ENCODE measurements at places on chromosomes 1 and 21. TPM values are rescaled to one million over a fixed set of nuclear protein-coding genes. Genes with fewer than 3 reads are reported as not detected.
A peak's percentile ranks its signal among the peaks of the same experiment; 100 is the strongest.

The FAM163A gene
- total RNA-seq, result 0.65 TPM

The MATN1 gene
- not detected for total RNA-seq

The TAL1 gene
- 3.5 TPM for total RNA-seq

The SLC19A2 gene
- total RNA-seq, result 16.5 TPM

The ESRRG gene
- 46.2 TPM for total RNA-seq

The GCSAML gene
- 0.05 TPM for total RNA-seq

The REN gene
- total RNA-seq, result not detected

The HTR6 gene
- not detected for total RNA-seq

The FRRS1 gene
- 2.8 TPM for total RNA-seq

The PROK1 gene
- total RNA-seq, result not detected

DNA sequence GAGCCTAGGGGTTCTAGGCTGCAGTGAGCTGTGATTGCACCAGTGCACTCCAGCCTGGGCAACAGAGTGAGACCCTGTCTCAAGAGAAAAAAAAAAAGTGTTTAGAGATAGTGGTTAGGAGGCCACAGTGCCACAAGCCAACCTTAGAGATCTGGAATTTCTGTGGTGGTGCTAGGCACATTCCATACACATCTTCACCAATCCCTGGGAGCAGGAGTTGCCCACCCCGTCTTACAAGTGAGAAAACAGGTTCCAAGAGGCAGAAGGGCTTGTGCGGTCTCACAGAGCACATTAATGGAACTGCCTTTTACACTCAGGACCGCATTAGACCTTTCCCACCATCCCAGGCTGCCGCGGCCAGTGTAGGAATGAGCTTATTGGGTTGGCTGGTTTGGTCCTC is 93.2 kb downstream of the EPHB2 start:
- DNase-seq, result no peak

GRCh38 chr1:116832308-116832931 is 77.3 kb upstream of the PTGFRN start:
- DNase-seq, result no peak

DNA sequence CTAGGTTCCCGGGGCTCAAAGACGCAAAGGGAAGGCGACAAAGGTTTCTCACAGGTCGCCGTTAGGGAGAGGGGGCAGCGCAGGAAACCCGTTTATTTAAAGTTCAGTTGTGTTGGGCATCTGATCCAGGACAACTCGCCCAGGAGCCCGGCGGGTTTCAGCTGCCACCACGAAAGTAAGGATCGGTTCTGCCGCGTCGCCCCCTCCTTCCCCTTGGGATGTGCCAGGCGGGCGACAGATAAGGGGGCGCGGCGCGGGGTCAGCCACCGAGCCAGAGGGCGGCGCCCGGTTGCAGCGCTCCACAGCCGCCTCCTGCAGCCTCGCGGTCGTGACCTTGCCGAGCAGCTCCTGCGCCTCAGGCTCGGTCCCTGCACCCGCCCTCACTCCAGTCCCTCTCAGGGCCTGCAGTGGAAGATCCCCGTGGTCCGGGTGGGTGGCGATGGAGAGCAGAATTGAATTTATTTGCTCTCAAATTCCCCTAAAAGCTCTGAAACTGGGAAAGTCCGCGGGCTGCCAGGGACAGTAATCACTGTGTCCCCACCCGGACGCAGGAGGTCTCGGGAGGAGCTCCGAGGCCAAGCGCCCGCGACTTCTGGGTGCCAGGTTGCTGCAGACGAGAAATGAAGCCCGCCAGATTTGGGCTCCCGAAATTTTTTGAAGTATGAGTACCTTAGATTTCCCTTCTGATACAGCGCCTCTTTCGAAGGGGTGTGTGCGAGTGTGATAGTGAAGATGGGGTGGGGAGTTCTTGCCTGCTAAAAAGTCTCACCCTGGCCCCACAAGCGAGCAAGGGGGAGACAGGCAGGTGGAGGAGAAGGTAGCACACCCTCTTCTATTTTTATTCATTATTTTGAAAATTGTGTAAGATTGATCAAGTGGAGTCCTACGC is 28.4 kb upstream of the NFIA start:
- DNase-seq, result peak; percentile 86

DNA sequence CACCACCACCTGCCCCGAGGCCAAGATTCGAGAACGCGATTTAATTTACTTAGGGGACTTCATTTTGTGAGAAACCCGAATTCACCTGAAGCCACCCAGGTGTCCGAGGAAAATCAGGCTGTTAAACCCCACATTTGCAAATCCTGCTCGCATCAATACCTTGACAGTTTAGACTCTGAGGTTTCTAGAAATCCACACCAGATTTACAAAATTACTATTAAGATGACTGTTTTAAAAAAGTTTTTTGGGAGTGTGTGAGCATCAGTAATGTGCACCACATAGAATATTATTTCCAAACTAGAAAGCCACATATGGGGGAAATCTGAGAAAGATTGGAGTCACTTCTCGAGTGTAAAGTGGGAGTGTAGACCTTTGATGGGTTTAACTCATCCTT is 685 bp downstream of the RIMKLA start:
- DNase-seq, result no peak

GRCh38 chr1:161730050-161730564 is 8.8 kb downstream of the FCRLB start:
- DNase-seq, result no peak

DNA sequence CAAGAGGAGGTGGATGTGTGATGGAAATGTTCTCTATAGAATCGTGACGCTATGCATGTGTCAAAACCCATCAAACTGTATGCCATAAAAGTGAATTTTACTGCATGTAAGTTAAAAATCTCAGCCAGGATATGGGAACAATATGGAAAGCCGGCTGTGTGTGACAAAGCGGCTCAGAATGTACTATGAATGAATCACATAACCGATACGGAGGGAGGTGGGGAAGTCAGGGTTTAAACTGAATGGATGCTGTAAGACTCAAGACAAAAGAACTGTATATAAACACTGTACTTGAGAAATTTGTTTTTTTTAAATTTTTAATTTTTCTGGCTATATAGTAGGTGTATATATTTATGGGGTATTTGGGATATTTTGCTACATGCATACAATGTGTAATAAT is 111.6 kb upstream of the PDE4B start:
- no peak for DNase-seq

DNA sequence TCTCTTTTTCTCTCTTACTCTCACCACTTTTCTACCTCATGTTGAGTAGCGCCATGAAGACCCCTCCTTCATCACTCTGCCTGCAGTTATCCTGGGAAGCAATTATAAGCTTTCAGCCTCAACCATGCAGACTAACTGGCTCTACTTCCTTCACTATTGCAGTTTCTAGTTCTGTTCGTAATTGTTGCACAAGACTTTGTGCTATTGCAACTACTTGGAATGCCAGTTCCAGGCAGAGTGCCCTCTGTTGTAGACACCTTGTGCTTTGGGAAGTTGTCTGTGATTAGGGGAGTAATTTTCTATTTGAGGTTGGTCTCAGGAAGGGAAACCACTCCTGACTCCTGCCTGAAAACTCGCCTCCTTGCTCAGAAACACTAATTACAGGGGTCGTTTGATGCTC is 19.4 kb downstream of the PGM1 start:
- no peak for DNase-seq

GRCh38 chr1:12549460-12550349 is 68.3 kb downstream of the DHRS3 start:
- DNase-seq, result no peak

- no peak for DNase-seq
These were observed 63.3 kb downstream of the TNR start for GRCh38 chr1:175679981-175680652.

DNA sequence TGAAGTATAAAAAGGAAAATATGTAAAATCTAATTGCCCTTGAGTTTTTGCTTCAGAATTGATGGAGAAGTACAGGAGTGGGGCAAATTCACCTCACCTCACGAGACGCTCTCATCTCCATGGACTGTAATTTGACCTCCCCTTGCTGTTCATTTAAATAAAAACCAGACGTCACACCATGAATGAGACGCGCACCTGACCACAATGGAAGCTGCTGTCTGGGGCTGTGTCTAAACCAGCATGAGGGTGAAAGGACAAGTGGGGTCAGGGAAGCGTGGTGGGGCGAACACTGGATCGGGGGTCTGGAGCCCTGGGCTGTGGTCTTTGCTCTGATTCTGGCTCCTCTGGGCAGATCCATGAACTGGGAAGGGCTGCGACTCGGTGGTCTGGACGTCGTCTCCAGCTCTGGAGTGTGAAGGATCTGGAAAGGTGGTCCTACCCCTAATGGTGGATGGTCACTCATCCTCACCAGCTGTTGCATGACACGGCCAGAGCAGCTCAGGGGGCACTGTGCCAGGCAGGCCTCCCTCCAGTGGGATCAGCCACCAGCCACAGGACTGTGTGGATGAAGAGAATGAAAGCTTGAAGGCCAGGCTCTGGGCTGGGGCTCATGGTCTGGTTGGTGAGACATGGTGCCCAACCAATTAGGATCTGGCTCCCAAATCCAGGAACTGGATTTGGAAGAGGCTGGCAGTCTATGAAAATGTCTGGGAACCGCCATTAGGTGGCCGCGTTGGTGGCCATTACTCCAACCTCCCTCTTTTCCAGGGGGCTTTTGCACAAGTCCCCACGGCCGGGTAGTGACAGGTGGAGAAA is 728.6 kb downstream of the PTPRU start:
- no peak for DNase-seq

- DNase-seq, result no peak
These were observed 63.6 kb downstream of the RHBG start for GRCh38 chr1:156432669-156433018.

DNA sequence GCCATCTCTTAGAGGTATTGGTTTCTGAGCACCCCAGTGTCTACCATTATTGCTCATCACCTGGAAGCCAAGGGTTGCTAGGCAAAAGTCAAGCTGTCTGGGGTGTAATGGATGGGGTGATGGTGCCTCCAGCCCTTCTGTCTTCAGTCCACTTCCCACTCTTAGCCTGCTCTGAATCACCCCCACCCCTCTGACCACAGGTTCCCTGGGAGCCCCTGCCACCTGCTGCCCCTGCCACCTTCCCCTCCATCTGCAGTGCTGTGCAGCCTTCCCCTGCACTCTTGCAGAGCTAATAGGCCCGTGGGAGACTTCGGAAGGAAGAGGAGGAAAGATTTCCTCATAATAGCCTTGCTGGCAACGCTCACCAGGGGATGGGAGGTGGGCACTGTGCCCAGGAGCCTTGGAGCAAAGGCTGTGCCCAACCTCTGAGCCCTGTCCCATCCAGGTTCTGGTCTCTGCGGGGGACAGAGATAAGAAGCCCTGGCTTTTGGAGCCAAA is 35.5 kb downstream of the CAPN2 start:
- DNase-seq, result no peak

- DNase-seq, result no peak
These were observed 206.2 kb upstream of the C1orf87 start for GRCh38 chr1:60279798-60280197.

- DNase-seq, result no peak
These were observed 101.9 kb upstream of the KCNE2 start for GRCh38 chr21:34261841-34262468.

DNA sequence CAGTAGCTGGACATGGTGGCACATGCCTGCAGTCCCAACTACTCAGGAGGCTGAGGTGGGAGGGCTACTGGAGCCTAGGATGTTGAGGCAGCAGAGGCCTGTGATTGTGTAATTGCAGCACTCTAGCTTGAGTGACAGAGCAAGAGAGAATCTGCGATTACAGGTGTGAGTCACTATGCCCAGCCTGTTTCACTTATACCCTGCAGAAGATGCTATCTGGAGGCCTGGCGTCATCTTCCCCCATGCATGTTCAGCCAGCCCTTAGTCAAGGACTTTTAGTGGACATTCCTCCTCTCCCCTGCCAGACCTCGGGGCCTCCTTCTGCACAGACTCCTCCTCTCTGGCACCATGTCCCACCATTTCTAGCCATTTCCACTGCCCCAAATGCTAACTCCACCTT is 36.3 kb upstream of the RCC2 start:
- no peak for DNase-seq

GRCh38 chr1:53505401-53505800 is 46.2 kb downstream of the DMRTB1 start:
- peak; percentile 37 for DNase-seq

- no peak for DNase-seq
These were observed 125.0 kb downstream of the PTPN14 start for GRCh38 chr1:214426426-214426812.

- no peak for DNase-seq
These were observed 24.7 kb downstream of the GPA33 start for GRCh38 chr1:167065471-167065870.
